Uterus (tissue), 4 donors: ENCODE measurements at places on chromosomes 5 and 9. TPM values are rescaled to one million over a fixed set of nuclear protein-coding genes. Genes with fewer than 3 reads are reported as not detected.

DNA sequence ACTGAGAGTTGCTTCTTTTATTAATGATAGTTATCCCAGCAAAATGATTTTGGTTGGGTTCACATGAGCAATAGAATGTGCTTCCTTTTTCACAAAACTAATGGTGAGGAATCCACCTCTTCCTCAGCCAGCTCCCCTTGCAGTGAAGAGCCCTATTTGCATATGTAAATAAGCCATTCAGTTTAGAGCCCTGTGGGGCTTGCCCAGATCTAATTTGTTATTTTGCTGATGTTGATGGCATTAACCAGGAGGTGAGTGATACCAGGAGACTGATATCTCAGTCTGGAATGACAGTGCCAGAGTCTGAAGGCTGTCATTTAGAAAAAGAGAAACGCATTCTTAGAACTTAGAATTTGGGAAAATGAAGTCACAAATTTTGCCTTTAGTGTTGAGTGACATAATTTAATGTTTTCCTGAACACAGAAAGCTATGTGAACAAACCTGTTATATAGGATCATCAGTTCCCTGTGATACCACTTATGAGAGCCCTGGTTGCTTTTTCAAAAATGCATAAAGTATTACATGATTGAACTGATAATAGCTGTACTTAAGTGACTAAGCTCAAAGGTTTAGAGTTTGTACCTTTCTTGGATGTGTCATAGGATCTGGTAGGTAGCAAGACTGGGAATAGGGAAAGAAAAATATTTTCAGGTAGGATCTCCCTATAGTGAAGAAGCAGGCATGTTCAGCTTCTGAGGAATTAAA lies 271.6 kb downstream of the MAST4 start:
- DNase-seq, result no peak

GRCh38 chr5:168215646-168216045 lies 75.8 kb upstream of the WWC1 start:
- no peak for DNase-seq

- no peak for DNase-seq
Measured at GRCh38 chr9:69249337-69249736, 75.3 kb downstream of the TJP2 start.

DIPK1B gene
- 20.8 TPM for total RNA-seq

ADAMTSL1 gene
- total RNA-seq, result 30.0 TPM
